CD4-positive, CD25-positive, alpha-beta regulatory T cell (primary cell): ENCODE measurements at places on chromosomes 3 and 15.

DNA sequence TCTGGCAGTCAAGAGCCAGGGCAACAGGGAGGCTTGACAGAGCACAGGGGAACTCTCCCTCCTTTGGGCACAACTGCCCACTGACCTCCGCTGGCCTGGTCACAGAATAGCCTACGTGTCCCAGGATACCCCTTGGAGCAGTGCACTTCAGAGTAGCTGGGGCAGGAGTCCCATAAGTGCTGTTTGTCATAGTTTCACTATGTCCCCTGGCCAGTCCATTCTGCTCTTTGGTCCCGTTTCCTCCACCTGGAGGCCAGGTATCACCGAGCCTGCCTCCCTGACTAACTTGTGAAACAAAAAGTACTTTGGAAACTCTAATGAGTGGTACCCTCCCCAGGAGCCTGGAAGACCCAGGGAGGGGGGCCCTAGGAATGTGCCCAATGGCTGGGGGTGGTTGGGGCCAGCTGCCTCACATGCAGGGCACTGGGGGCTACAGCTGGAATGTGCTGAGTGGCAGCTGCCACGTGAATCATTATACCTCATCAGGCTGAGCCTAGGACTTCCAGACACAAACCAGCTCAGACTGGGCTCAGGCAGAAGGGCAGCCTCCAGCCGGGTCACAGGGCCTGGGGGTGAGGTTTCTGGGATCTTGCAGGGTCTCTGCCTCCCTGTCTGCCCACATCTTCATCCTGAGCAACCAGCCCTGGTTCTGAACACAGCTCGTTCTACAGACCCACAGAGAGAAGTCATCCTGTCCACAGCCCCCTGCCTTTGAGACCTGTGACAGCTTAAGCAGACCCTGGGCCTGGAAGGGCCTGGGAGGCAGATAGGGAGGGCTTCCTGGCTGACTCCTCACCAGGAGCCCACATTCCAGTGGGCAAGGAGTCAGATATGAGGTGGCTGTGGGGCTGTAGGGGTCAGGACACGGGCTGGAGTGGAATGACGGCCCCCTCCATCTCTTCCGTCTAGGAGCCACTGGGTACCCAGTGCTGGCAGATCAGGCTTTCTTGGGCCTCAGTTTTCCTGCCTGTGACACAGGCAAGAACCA, 914 bp upstream of the PTH1R start:
- DNase-seq: no peak

GRCh38 chr15:59111251-59111650, 6.3 kb downstream of the CCNB2 start:
- DNase-seq: no peak

DNA sequence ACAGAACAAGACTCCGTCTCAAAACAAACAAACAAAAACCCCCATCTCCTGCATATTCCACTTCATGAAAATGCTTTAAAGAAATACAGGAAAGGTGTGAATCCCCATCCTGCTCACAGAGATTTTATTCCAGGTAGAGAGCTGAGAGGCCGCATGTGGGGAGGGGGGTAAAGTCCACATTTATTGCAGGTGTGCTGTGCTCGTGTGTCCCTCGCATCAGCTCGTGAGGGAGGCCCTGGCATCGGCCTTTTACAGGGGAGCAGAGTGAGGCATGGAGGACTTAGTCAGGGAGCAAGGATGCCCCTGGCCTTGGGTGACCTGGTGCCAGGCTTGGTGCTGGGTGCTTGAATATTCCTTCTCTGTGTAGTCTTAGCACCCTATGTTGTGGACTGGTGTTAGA, 413.5 kb upstream of the C2CD4B start:
- no peak for DNase-seq

DNA sequence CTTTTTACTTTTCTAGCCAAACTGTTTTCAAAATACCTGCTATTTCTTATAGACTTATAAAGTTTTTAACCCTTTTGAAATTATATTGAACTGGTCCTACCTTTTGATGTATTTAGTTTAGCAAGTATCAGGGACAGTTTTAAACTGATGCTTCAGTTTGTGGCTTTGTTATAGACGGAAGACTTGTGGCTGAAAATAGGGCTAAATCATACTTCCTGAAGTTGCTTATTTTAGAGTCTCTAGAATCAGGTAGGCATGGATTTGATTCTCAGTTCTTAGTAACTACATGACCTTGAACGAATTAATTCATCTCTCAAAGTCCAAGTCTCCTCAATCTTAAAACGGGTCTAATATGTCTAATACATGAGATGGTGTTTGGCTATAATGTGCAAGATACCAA, 322.8 kb downstream of the RAP2B start:
- no peak for DNase-seq

DNA sequence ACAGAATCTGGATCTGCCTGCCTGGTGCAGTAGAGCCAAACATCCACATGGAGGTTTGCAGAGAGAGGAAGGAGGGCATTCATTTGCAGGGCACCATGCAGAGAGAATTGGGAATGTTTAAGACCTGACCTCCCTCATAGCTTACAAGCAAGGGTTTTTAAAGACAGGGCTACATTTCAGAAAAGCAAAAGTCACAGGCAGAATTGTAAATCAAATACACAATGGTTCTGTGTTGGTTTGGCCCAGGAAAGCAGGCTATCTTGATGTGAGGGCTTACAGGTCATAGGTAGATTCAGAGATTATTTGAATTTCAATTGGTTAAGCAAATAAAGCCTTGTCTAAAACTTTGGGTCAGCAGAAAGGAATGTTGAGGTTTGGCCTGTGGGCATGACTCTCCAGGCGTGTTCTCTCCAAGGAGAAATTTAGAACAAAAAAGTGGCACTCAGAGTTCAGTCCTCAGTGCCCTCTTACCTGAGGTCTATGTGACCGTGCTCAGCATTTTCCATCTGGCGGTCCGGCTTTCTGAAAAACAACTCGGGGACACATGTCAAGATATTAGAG, 91.5 kb downstream of the CD47 start:
- DNase-seq: no peak

DNA sequence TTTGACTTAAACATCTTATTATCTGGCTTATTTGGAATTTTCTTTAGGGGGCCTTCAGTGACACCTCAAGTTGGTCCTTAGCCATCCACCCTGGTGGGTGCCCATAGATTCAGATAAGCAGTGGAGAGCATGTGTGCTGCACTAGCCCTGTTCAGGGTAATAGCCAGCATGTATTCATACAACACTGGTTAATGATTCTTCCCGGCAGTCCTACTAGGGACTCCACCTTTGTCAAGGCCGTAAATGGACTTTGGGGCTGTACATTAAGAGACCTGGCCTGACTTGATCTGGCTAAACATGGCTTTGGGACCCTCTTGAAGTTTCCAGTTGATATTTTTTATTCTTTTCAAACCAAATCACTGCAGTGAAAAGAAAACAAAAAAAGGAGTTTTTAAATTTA, 125.8 kb downstream of the PTPRG start:
- no peak for DNase-seq

DNA sequence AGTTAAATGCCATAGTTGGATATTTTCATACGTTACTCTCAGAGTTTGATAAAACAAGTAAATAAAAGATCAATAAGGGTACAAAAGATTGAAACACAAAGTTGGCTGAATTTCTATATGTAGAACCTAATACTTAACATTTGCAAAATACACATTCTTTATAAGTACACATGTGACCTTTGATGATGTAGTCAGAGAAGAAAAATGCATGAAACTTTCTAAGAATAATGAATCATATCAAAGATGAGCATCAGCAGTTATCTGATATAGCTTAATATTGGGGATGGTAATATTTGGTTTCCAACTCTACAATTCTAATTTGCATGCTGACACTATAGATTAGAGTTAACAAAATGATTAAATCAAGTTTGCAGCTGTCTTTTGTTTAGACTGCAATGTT, 188.0 kb upstream of the TGFBR2 start:
- DNase-seq: no peak

- DNase-seq: no peak
Observed at GRCh38 chr3:150755902-150756301, 7.1 kb downstream of the SIAH2 start.

DNA sequence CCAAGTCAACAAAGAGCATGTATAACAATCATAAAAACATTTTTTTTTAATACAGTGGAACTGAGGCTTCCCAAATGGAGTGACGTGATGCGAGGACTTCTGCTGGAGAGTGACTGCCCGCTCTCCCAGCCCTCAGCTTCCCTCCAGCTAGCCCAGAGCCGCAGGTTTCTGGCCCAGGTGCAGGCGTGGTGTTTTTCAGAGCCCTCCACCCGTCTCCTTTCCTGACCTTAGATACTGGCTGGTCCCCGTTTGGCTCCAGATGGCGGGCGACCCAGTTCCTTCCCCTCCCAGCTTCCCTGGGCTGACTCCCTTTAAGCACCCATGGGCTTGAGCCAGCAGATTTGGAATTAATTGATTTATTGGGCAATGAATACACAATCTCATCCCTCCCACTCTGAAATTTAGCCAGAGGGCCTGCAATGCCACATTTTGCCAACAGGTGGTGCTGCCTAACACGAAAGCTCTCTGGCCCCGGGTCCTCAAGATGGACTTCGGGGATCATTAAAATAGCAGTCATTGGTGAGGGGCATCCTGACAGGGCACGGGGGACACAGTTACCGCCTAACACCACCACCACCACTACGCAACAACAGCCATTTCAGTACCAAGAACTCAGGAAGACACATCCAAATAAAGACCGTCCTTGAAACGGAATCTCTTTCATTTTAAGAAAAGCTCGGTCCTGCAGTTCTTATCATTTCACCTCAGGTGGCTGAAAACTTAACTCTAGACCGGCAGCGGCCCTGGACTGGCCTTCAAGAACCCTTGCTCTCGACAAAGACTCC, 47.5 kb upstream of the MUC4 start:
- DNase-seq: peak; percentile 75

DNA sequence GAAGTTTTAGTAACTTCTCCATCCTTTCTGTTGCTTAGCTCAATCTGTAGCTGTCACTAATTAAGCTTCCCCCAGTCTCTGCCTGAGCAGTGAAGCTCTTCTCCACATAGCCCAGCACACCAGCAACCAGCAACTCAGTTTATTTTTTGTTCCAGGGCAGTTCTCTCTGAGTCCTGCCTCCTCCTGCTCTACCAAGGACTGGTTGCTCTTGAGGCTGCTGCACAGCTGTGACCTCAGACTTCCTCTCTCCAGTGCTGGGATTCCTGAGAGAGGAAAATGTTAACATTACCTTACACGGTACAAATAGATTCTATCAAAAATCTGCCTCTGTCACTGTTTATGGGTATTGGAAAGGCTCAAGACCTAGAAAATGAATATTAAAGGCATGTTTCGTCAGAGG, 294.7 kb downstream of the OXSM start:
- no peak for DNase-seq

GRCh38 chr3:17602126-17602525, 140.3 kb downstream of the TBC1D5 start:
- no peak for DNase-seq
